Fibroblast of skin of left biceps (primary cell): ENCODE measurements at places on chromosomes 16 and 17.

DNA sequence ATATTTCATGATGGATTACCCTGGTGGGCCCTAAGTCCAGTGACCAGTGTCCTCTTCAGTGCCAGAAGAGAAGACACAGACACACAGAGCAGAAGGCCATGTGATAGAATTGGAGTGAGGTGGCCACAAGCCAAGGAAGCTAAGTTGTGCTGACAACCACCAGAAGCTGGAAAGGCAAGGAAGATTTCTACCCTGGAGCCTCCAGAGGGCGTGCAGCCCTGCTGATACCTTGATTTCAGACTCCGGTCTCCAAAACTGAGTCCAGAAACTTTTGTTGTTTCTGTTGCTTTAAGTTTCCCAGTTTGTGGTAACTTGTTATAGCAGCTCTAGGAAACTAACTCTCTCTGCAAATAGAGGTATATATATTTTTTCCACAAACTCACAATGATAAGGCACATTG, 396.6 kb upstream of the ASIC2 start:
- DNase-seq: no peak

DNA sequence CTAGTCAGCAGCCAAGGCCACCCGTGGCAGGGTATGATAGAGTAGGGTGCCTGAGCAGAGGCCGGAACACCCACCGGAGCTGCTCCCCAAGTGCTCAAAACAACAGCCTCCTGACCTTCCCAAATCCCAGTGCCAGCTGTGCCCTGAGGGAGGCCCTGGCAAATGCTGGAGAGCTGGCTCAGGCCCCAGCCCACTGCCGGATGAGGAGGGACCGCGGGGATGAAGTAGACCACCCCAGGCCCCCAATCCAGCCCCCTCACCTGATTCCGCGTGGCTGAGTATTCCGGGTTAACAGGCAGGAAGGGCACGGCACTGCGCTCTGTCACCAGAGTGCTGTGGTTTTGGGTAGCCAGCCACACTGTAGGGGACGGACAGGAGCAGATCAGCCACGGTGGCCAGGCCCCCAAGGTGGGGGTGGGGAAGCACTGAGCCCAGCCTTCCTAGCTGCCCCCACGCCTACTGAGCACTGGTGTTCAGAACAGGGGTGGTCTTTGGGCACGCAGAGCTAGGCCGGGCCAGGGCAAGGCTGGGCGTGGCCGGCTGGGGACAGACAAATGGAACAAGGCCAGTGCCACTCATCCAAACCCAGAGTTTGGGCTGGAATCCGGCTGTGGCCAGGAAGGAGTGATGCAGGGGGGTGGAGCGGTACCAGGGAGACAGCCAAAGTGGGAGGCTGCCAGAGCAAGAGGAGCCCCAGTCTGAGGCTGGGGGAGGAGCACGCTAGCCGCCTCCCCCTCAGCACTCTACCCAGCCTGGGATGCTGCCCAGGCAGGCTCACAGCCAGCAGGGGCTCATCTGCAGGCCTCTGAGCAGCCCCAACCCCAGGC, 9.1 kb downstream of the TP53I13 start:
- DNase-seq: no peak

- DNase-seq: no peak
These were observed 1.4 kb upstream of the RHBDL3 start for GRCh38 chr17:32264140-32264799.

GRCh38 chr17:38705803-38706504, 881 bp downstream of the MLLT6 start:
- no peak for DNase-seq

DNA sequence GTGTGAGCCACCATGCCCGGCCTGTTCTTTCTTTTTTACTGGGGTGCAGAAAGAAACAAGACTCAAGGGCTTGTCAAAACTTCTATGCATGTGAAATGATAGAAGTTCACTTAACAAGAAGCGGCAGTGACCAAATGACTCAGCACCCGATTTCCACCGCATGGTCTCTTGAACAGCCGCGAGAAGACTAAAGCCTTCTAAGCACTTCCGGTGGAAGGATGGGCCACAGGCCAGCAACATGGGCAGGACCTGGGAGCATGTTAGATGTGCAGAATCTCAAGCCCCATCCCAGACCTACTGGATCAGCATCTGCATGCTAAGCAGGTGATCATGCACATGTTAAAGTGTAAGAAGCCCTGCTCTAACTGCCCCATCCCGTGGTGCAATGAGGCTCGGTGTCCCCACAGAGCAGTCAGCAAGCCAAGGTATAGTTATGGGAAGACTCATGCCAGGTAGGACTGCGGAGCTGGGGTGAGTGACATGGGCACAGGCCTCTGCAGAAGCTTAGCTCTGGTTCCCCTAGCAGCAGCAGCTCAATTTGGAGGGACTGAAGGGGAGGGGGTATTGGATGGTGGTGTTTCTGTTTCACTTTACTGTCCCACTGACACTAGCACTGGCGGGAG, 88.5 kb upstream of the HNF1B start:
- no peak for DNase-seq

DNA sequence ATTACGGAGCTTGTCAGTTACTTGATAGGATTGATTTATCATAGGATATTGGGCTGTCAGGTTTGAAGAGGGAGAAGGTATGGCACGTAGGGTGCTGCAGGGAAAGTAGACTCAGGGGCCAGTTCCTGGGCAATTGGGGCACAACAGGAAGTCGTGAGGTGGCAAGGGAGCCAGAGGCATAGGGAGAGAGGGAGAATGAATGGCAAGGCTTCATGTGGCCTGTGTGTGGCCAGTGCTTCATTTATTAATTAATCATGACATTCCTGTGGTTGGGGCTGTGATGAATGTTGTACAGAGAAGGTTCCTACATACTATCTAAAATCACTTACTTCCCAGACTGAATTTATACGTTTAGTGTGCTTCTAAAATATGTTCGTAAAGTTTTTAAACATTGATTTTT, 19.3 kb downstream of the MFSD11 start:
- no peak for DNase-seq

- no peak for DNase-seq
These were observed 4.1 kb downstream of the RUNDC3A start for GRCh38 chr17:44312396-44313104.

GRCh38 chr16:4825196-4825595, 21.9 kb downstream of the GLYR1 start:
- no peak for DNase-seq

- DNase-seq: peak; percentile 44
These were observed 52.6 kb downstream of the PIGL start for GRCh38 chr17:16269658-16270057.

DNA sequence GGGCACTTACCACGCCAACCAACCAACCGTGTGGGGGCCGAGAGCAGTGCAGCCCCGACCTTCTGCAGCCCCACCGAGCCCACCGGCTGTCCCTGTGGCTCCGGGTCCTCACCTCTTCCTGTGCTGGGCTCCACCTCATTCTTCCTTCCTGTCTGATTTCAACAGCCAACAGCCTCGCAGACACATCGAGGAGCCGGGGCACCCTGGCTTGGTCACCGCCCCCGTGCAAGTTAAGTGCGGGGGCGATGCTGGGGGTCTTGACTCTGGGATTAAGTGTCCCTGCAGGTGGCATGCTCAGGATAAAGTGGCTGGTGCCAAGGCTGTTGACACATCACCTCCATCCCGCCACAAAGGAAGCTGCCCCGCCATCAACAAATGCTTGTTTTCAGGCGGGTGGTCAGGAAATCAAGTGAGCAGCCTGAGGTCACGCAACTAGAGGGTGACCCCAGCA, at the start of gene NLRC3:
TSS of gene NLRC3 (minus strand) at position 102 of the 451 bp plus-strand sequence. CDS start 12,367 bp downstream, outside the sequence.
- no peak for DNase-seq

GRCh38 chr16:4241928-4242283, at the start of gene SRL:
Gene SRL, minus strand, starts transcription at chr16:4242080. Its CDS starts 13 bp downstream, at chr16:4242067.
- no peak for DNase-seq

DNA sequence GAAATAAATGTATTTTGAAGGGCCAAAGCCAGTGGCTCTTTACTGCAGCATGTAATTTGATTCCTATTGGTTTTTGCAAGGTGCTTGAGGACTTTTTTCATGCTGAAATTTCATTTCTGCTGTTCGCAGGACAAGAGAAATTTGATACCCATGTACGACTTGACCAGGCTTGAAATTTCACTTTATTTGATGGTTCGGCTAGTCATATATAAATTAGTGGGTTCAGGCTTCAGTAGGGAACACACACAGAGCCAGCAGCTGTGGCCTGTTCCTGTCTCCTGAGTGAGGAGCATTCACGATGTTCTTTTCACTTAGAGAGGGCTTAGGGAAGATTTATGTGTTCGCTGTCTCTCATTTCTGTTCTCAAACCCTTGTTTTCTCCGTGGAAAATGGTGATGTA, 258.4 kb upstream of the CACNG5 start:
- no peak for DNase-seq

- DNase-seq: no peak
These were observed 557.9 kb downstream of the TMEM114 start for GRCh38 chr16:8032406-8032805.

DNA sequence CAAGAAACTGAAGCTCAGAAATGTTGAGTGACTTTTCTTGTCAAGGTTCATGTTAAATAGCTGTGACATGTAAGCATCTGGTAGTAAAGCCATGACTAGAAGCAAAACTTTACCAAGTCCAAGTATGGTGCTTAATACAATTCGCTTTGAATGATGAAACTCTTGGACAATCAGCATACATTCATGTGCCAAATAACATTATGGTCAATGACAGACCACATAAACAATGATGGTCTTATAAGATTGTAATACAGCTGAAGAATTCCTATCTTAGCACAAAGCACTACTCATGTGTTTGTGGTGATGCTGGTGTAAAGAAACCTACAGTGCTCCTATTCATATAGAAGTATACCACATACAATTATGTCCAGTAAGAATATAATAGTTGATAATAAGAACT, 97.1 kb upstream of the RPRML start:
- DNase-seq: peak; percentile 42

GRCh38 chr17:35584061-35584460, 3.1 kb upstream of the AP2B1 start:
- DNase-seq: no peak

GRCh38 chr16:5065813-5066212, at the start of gene C16orf89:
Gene C16orf89, minus strand, starts transcription at chr16:5065956. Its CDS starts 48 bp downstream, at chr16:5065908.
- DNase-seq: no peak

GRCh38 chr17:41561554-41561953, 10.3 kb downstream of the KRT9 start:
- no peak for DNase-seq

DNA sequence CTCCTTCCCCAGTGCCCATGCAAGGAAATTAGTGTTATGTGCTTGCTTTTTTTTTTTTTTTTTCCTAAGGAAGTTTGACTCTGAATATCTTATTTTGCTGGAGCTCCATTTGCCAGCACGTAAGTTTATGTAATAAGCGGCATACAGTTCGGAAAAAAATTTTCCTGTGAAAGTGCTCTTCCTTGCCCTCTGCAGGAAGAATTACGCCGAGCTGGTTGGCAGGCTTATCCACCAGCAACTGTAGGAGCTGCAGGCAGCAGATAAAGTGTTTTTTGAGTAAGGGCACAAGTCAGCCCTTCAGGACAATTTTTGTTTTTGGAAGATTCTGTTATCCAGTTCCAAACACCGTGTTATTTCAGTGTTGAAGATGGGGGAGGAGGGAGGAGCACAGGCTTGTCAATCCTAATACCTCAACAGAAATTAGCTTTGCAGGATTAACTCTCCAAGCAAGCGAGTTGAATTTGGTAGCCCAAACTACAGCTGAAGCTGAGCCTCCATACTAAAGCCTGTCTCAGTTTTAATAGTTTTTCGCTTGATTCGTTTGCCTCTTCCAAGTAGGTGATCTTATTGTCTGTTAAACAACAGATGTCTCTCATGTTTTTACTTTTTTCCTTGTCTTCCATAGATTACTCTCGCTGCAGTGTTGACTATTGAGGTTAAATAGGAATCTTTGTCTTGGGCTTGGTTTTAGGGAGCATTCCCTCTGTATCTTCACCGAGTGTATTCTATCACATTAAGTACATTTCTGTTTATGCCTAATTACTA, 1.1 kb downstream of the SPECC1 start:
- DNase-seq: peak; percentile 6

GRCh38 chr17:82893779-82894178, 54.0 kb upstream of the ZNF750 start:
- DNase-seq: no peak

GRCh38 chr17:49028271-49028670, 31.1 kb downstream of the IGF2BP1 start:
- no peak for DNase-seq

- no peak for DNase-seq
These were observed 3.2 kb upstream of the HAP1 start for GRCh38 chr17:41737680-41738023.

DNA sequence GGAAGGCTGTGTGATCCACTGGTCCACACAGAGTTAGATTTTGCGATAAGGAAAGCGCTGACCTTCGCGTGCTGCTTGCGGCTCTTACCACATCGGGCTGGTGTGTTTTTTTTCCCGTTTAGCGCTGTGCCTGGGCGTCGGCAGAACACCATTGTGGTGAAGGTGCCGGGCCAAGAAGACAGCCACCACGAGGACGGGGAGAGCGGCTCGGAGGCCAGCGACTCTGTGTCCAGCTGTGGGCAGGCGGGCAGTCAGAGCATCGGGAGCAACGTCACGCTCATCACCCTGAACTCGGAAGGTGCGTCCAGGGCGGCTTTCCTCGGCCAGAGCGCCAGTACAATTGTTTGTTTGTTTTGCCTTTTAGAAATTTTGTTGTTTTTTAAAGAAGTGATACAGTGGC, 54.7 kb downstream of the BANP start:
- no peak for DNase-seq

DNA sequence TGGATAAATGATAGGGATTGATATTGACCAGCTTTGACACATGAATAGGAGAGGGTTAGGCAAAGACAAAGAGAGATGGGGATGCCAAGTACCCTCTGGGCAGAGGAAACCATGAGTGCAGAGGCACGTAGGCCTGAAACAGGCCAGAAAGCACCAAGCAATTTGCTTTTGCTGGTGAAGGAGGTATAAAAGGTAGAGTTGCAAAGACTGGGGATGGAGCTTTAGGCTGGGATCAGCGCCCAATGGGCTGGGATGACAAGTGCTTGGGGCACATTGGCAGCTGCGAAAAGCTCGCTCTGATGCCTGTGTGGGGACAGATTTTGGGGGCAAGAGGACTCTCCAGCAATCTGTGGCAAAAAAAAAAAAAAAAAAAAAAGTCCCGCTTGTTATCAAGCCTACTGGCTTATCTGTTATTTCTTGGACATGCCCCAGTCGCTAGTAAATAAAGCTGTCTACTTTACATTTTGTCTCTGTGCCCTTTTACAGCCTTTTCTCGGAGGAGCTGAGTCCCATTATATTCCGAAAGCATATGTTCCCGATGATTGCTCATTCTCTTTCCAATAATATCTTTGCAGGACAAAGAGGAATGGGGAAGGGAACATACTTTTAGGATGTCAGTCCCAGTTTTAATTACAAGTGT, 578.4 kb downstream of the MAF start:
- DNase-seq: no peak
